Left kidney (tissue), 8 donors: ENCODE measurements at places on chromosomes 16 and 17. TPM values are rescaled to one million over a fixed set of nuclear protein-coding genes. Genes with fewer than 3 reads are reported as not detected.
A peak's percentile ranks its signal among the peaks of the same experiment; 100 is the strongest.

The KRT33A gene
- not detected for polyA plus RNA-seq

The RMI2 gene
- polyA plus RNA-seq, result 35.2 TPM

DNA sequence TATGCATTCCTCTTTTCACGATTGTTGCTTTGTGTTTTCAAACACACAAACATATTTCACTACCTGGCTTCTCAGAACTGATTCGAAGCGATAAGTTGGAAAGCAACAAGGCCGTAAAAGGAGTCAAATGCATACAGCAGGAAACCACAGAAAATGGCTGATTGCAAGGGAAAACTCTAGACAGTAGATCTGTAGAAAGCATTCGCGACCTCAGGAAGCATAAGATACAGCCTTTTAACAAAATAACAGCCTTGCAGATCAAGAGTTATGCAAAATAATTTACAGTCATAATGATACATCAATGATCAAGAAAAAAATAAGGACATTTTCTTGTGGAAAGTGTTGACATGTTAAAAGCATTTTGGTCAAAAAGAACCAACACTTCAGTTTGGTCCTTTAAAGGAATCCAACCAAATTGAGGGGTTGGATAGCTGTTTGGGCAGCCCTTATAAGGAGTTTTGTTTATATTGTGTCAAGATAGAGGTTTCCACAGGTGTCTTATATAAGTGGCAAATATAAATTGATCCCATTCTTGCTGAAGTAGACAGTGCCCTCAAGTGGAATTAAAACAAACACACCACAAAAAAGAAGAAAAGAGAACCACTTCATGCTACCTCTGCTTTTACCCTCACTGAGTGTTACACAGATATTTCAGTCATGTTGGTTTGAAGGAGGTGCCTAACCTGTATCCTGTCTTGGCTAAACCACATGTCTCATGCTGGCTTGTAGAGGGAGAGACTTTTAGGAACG is 5.5 kb downstream of the CYLD start:
- DNase-seq, result peak; percentile 43

GRCh38 chr16:87186446-87186845 is 130.7 kb downstream of the C16orf95 start:
- no peak for DNase-seq

- DNase-seq, result peak; percentile 63
Measured at GRCh38 chr17:65294181-65294719, 157.1 kb downstream of the RGS9 start.

DNA sequence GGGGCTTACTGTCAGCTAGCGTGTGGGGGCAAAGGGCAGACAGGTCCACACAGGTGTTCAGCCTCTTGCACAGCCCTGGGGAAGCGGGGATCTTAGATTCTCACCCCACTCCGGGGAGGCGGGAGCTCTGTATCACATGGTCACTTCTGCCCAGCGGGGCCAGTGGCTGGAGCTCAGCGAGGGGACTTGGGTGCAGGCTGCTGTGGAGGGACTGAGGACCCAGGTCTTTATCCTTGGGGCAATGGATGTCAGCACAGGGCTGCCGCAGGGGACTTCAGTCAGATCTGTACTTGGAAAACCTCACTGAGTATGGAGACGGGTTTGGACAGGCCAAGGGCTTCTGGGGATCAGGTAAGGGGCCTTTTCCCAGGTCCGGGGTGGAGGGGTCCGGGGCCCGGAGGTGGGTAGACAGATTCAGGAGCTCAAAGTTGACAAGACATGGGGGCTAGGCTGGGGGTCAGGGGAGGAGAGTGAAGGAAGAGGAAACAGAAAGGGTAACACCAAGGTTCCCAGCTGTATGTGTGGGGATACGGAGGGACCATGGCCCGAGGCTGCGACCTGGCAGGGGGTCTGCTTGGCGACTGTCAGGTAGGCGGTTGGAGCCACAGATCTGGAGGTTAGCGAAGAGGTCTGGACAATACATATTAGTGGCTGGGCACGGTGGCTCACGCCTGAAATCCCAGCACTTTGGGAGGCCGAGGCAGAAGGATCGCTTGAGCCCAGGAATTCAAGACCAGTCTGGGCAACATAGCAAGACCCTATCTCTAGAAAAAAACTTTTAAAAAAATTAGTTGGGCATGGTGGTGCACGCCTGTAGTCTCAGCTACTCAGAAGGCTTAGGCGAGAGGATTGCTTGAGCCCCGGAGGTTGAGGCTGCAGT is 15.1 kb upstream of the BAIAP2 start:
- no peak for DNase-seq

GRCh38 chr17:47305302-47305923 is 18.3 kb upstream of the EFCAB13 start:
- DNase-seq, result no peak
